Left lung (tissue), 14 donors: ENCODE measurements at places on chromosomes 7 and 10. TPM values are rescaled to one million over a fixed set of nuclear protein-coding genes. Genes with fewer than 3 reads are reported as not detected.

Gene ITIH5
- 7.0 TPM for total RNA-seq

Gene CHRM2
- 0.63 TPM for total RNA-seq

Gene PTCD1
- total RNA-seq: 3.5 TPM

Gene PLXDC2
- 107 TPM for total RNA-seq

Gene MMP21
- total RNA-seq: 0.13 TPM

Gene ARF5
- total RNA-seq: 121 TPM

Gene FAM25C
- not detected for total RNA-seq

DNA sequence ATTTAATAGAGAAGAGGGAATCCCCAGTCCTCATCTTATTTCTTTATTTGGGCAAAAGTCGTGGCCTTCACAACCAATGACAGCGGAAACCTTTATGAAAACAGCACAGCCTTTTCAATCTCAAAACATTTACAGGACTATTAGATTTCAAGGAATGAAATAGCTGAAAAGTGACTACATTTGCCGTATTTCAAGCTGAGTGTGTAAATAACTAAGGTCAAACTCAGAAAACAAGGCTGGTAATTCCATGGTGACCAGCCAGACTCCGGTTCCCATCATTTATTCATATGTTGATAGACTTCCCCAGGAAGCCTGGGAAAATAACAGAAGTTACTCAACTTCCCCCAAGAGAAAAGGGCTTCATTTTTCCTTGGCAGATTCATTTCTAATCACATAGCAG, 457.3 kb upstream of the NFE2L3 start:
- DNase-seq: no peak

DNA sequence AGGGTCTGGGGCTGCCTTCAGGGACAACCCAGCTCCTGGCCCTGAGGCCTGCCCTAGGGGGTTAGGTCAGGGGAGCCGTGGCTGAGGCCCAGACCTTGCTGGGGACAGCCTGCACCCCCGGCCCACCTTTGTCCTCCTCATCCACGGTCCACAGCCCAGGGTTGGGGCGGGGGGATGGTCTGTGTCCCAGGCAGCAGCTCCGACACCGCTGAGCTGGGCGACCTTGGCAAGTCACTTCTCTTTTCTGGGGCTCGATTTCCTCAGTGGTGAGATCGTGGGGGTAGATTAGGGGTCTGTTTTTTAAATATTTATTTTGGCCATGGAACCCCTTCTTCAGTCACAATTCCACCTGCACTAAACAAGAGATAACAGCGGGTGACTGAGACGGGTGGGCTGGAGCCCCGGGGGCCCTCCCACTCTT, 30.9 kb downstream of the DNAJB12 start:
- DNase-seq: no peak

DNA sequence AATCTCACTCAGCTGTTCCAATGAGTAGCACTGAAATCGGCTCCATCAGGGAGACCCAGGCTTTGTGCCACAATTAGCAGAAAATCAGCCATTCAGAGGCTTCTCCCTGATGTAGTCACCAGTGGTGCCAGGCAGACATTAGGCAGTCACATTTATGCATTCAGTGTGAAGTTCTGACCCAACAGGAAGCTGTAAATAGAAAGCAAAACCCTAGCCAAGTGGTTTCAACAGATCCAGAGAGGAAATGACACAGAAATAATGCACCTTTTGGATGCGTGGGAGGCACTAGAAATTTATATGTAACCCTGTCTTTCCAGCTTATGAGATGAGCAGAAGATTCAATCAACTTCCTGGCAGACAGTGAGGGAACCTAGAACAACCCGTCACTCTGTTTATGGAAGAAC, 186.4 kb downstream of the PDE1C start:
- DNase-seq: no peak

DNA sequence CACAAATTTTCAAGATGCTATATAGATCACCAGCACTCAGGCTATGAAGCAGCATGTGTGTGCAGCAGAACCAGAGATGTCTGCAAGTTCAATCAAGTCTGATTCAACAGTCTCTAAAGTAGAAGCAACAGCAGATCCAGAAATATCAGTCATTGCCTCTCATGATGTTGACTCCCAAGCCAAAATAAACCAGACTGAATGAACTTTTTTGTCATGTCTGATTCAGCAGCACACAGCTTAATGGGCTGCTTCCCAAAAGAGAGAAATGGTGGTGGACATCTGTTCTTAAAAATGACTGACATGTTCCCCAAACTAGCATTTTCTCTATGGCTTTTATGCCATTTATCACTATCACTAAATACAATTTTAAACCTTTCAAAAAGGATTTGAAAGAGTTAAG, 53.8 kb downstream of the TMEM26 start:
- no peak for DNase-seq

- DNase-seq: no peak
These were observed 173.9 kb upstream of the SLC25A13 start for GRCh38 chr7:96495751-96496216.

DNA sequence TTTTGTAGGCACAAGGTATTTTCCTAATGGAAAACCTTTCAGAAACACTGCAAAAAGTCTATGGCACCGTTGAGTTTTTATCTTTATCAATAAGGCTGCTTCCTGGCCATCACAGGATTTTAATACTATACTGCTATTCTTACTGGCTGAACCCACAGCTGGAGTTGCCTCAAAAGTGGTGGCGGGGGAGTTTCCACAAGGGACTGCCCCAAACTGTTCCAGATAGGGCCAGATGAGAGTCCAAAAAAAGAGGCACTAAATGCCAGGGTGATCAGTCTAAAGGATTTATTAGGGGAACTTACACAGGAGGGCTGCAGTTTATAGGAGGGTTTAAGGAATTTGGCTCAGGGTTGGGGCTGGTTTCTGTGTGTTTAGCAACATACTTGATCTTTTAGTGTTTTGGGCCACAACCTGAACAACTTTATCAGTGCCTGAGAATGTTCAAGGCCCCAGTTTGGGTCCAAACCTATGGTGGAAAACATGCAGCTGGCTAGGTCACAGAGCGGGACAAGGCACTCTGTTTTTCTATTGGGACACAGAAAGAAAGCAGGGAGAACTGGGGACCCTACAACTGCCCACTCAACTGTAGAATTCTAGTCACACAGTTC, 41.4 kb downstream of the STAM start:
- DNase-seq: no peak

DNA sequence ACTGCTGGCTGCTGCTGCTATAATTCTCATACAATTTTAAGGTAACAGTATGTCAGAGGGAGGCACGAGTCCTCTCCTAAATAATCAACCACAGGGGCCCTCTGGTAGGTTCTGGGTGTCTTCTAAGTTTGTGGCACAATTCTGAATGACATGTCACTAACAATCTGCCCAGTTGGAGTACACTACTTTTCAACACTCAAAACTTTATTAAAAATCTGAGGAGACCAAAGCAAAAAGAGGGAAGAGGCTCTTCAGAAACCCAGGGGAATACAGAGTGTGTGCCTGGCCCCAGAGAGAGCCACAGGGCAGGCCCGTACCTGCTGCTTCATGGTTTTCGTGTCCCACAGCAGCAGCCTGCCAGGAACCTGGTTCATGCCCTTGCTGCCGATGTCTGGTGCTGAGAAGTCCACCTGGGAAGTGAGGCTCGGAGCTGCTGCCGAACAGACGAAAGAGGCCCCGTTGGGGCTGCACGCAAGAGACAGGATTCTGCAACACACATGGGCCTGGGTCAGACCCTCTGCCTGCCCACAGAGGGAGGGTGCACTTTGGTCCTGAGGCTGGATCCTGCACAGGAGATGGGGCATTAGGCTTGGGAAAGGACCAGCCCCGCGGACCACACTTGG, 18.3 kb downstream of the WDR91 start:
- no peak for DNase-seq

GRCh38 chr7:45294559-45294958, 137.0 kb downstream of the RAMP3 start:
- DNase-seq: no peak

- no peak for DNase-seq
These were observed 112.0 kb downstream of the WNT2 start for GRCh38 chr7:117210908-117211307.

GRCh38 chr7:95690367-95690947, 81.9 kb upstream of the DYNC1I1 start:
- DNase-seq: peak; percentile 46

DNA sequence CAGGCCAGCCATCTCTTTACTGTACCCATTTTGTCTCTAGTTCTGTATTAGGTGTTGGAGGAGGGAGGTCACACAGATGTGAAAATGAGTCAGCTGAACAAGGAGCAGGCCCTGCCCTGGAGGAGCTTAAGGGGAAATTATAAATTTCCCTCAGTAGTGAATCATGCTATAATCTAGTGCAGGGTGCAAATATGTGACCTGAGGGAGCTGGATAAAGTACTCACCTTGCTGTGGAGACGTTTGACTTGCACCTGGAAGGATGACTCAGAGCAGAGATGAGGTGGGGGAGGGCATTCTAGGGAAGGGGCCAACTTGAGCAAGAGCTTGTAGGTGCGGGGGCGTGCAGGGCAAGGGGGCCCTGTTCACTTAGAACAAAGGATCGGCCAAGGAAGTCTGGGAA, 610.6 kb downstream of the SDK1 start:
- DNase-seq: no peak
